Uterus (tissue), 4 donors: ENCODE measurements at places on chromosomes 13 and 19. TPM values are rescaled to one million over a fixed set of nuclear protein-coding genes. Genes with fewer than 3 reads are reported as not detected.

- H3K27ac ChIP-seq, result no peak overlapping the region
- no peaks in the 10 kb centered on the region for H3K27me3 ChIP-seq
- no peak for DNase-seq
These were observed 32.4 kb upstream of the CACNA1A start for GRCh38 chr19:13538601-13539253.

The LRG1 gene
- total RNA-seq, result not detected

The MTUS2 gene
- not detected for total RNA-seq

GRCh38 chr19:4391701-4392483, 8.5 kb downstream of the SH3GL1 start:
- no peak overlapping the region for H3K4me3 ChIP-seq
- no peaks in the 10 kb centered on the region for H3K36me3 ChIP-seq
- DNase-seq, result peak; percentile 76
- no peaks in the 10 kb centered on the region for H3K27me3 ChIP-seq

The IFNL2 gene
- not detected for total RNA-seq

DNA sequence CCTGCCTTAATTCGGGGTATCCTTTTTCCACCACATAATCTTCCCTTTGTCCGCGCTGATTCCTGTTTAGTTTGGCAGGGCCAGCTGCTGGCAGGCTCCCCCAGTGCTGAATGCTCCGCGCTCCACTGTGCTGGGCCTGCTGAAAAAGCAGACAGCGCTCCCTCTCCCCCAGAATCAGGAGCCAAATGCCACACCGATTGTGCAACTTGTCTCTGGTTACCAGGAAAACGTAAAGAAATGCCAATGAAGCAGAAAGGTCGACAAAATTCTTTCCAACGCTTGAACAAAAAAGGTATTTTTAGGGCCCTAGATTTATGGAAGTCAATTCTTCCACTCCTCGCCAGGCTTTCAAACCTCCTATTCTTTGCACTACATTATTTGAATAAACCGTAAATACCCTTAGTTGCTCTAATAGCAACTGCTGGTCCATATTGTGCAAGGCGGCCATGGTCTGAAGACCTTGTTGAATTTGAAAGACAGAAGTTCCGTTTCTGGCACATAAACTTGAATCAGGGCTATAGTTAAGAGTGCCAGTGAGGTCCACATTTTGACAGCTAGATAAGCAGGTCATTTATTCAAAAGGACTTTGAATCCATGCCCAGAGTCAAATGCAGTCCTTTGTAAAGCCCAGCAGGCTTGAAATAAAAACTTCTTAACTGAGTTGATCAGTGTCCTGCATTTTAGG, 206.7 kb upstream of the RFC3 start:
- DNase-seq, result peak; percentile 48
- peak overlapping the region; percentile 61 for H3K27ac ChIP-seq
- H3K27me3 ChIP-seq, result no peaks in the 10 kb centered on the region

- no peaks in the 10 kb centered on the region for H3K4me1 ChIP-seq
- no peak overlapping the region for H3K27ac ChIP-seq
- DNase-seq, result no peak
These were observed 757.6 kb downstream of the LIG4 start for GRCh38 chr13:107457686-107458085.

The C13orf42 gene
- not detected for total RNA-seq

- DNase-seq, result no peak
- no peaks in the 10 kb centered on the region for H3K4me1 ChIP-seq
- H3K4me3 ChIP-seq, result no peak overlapping the region
- H3K36me3 ChIP-seq, result no peaks in the 10 kb centered on the region
- no peaks in the 10 kb centered on the region for H3K27me3 ChIP-seq
- no peak overlapping the region for H3K27ac ChIP-seq
These were observed 916.7 kb downstream of the PCDH9 start for GRCh38 chr13:66313413-66313812.

DNA sequence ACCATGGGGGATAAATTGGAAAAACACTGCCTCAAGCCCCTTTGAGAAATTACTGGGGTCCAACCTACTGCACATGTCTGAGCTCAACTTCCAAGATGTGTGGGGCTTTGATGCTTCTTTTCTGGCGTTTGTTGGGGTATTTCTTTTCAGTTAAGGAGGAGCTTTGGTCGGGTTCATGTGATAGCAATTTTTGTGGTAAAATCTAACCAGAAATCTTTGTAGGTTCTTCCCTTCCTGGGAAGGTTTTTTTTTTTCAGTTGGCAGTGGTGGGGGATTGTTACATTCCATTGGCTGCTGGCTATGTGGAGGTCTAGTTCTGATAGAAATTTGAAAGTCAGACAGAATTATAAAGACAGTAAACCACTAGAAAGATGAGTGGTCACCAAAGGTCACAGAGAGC, 327.8 kb downstream of the ATP8A2 start:
- no peak overlapping the region for H3K4me3 ChIP-seq
- H3K36me3 ChIP-seq, result no peaks in the 10 kb centered on the region
- no peak overlapping the region for H3K27ac ChIP-seq
- no peak for DNase-seq

DNA sequence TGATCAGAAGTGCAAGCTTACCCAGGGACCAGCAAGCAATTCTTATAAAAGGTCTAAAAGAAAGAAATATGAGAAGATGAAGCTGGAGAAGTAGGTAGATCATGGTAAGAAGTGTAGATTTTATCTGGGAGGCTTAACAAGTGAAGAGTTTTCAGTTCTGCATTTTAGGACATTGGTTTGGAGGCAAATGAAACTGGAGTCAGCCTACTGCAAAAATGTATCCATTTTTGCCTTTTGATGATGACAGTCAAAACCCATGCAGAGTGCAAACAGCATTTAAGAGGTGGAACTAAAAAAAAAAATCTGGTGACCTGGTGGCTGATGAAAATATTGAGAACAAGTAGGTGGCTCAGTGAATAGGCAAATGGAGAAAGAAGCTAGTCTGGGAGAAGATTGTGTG, 216.9 kb downstream of the DNAJC15 start:
- H3K4me3 ChIP-seq, result no peak overlapping the region
- no peaks in the 10 kb centered on the region for H3K4me1 ChIP-seq
- no peaks in the 10 kb centered on the region for H3K27me3 ChIP-seq

DNA sequence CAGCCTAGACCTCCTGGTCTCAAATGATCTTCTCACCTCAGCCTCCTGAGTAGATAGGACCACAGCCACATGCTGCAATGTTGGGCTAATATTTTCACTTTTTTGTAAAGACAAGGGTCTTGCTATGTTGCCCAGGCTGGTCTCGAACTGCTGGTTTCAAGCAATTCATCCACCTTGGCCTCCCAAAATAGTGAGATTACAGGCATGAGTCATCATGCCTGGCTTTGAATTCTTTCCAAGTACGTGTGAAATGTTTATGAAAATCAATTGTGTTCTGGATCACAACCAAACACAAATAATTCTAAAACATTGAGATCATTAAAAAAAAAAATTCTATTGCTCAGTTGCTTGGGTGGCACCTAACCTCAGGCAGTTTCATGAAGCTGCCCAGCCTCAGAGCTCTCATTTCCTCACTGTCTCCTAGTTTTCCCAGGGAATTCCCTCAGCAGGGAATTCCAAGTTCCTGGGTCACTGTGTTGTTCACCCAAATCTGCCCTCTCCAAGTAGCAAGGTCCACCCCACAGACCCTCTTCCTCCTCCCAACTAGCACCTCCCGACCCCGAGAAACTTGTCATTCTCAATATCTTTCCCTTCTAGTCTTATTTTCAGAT, 44.8 kb downstream of the ING1 start:
- no peaks in the 10 kb centered on the region for H3K27me3 ChIP-seq
- no peak overlapping the region for H3K27ac ChIP-seq
- DNase-seq, result no peak
- H3K36me3 ChIP-seq, result no peaks in the 10 kb centered on the region
- H3K4me1 ChIP-seq, result no peaks in the 10 kb centered on the region
- no peak overlapping the region for H3K4me3 ChIP-seq

DNA sequence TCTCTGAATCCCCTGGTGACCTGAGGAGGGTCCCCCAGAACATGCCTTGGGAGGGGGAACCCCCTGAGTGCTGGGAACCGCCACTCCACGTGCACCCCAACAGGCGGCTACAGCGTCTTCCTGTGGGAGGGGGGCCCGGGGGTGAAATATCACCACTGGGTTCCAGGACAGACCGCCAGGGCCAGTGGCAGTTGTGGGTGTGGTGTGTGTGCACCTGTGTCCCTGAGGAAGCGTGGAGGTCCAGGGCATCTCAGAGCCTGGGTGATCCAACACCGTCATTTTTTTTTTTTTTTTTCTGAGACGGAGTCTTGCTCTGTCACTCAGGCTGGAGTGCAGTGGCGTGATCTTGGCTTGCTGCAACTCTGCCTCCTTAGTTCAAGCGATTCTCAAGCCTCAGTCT, 4.2 kb downstream of the ADGRE5 start:
- no peaks in the 10 kb centered on the region for H3K36me3 ChIP-seq
- H3K4me3 ChIP-seq, result no peak overlapping the region
- H3K4me1 ChIP-seq, result no peaks in the 10 kb centered on the region
- H3K27ac ChIP-seq, result peak overlapping the region; percentile 93
- no peak for DNase-seq
- H3K27me3 ChIP-seq, result no peaks in the 10 kb centered on the region

The CACNA1A gene
- 1.0 TPM for total RNA-seq

GRCh38 chr13:27358420-27358819, 66.0 kb upstream of the GTF3A start:
- no peak overlapping the region for H3K27ac ChIP-seq
- H3K36me3 ChIP-seq, result no peaks in the 10 kb centered on the region
- DNase-seq, result no peak
- H3K4me3 ChIP-seq, result no peak overlapping the region

GRCh38 chr13:88395804-88396203, 724.6 kb downstream of the SLITRK5 start:
- H3K4me1 ChIP-seq, result no peaks in the 10 kb centered on the region
- H3K36me3 ChIP-seq, result no peaks in the 10 kb centered on the region
- no peak overlapping the region for H3K27ac ChIP-seq
- no peak for DNase-seq
- no peak overlapping the region for H3K4me3 ChIP-seq

- no peak for DNase-seq
- H3K27me3 ChIP-seq, result no peaks in the 10 kb centered on the region
- no peaks in the 10 kb centered on the region for H3K36me3 ChIP-seq
- H3K4me1 ChIP-seq, result no peaks in the 10 kb centered on the region
- no peak overlapping the region for H3K27ac ChIP-seq
- no peak overlapping the region for H3K4me3 ChIP-seq
These were observed 33.2 kb upstream of the TFDP1 start for GRCh38 chr13:113551081-113552000.

DNA sequence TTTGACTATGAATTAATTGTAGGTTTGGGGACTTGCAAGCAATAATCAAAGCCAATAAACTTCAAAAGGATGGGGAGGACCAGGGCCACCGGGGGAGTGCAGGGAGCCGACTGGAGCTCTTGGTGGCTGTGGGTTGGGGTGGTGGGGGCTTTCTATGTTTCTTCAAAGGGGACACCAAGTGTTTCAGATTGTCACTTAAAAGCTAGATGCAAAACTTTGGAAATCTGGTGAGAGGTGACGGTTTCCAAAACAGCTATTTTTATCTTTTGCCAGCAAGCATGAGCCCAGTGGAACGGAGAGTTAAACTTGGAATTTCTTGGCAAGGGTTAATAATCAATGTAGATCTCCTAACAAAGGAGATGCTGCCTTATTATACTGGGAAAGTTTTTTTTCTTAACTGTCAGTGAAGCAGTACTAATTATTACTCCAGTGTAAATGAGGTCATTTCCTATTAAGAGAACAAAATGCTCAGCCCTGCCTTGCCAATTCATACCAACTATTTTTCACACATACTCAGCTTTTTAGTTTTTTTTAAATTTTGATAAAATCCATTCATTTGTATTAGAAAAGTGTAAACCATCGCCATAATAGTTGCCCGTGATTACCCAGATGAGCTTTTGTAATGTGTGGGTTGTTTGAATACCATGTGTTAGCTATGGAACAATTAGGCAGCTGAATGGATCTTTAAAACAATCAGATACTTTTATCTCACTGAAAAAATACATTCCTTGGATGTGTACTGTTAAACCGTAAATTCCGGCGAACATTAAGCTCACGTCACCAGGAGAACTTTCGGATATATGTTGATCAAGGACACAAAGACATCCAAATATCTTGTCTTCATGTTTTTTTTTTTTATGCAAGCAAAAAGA, 95.9 kb upstream of the ZNF536 start:
- H3K4me1 ChIP-seq, result no peaks in the 10 kb centered on the region
- no peaks in the 10 kb centered on the region for H3K27me3 ChIP-seq
- H3K27ac ChIP-seq, result no peak overlapping the region
- H3K4me3 ChIP-seq, result no peak overlapping the region

The ZNF418 gene
- total RNA-seq, result 15.8 TPM

DNA sequence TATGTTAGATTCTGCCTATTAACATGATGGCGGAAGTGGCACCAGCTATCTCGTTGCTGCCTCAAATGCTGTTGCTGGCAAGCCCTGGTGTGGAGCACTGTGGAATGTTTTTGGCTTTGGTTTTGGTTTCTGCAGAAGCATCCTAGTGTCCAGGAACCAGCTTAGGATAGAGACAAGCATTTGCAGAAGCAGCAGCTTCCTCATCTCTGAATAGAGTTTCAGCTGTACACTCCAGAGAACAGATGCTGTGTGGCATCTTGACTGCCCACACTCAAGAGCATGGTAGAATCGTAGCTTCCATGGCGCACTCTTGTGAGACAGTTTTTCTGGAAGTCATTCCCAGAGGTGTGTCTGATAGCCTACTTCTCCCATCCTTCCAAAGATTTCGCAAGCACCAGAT, 145.3 kb upstream of the RXFP2 start:
- no peak for DNase-seq
- no peak overlapping the region for H3K4me3 ChIP-seq
- no peaks in the 10 kb centered on the region for H3K27me3 ChIP-seq
- H3K27ac ChIP-seq, result no peak overlapping the region

DNA sequence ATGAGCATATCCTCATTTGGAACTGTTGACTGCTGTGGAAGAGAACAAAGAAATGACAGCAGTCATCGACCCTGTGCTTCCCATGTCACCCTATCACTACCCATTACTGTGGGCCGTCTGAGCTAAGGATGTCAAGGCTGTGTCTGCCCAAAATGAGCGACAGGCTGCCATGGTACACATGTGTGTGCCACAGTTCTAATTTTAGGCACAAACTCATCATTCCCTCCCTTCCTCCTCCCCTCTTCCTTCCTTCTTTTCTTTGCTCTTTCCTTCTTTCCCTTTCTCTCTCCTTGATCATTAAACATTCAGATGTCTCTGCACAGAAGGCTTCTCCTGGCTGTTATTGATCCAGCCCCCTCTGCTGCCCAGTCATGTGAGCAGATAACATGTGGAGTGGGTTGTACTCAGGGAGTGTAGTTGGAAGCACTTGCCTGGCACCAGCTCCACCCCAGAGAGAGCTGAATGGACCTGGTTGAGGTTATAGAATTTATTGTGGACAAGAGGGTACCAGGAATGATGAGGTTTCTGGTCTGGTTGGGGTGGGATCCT, 6.3 kb downstream of the FGF9 start:
- no peak overlapping the region for H3K4me3 ChIP-seq
- H3K36me3 ChIP-seq, result no peaks in the 10 kb centered on the region
- H3K27me3 ChIP-seq, result no peaks in the 10 kb centered on the region
- no peak overlapping the region for H3K27ac ChIP-seq

DNA sequence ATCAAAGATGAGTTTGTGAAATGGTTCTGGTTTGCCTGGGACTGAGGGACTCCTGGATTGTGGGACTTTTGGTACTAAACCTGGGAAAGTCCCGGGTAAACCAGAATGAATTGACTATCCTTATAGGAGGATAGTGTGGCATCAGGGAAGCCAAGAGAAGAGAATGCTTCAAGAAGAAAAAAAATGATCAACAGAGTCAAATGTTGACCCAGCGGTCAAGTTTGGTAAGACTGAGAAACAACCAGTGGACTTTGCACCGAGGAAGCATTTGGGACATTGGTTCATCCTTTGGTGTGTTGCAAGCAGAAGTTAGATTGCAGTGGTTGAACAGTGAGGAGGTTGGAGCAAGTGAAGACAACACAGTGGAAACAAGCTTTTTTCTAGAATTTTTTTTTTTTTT, 33.5 kb downstream of the CLEC17A start:
- DNase-seq, result no peak
- H3K4me1 ChIP-seq, result no peaks in the 10 kb centered on the region
- H3K4me3 ChIP-seq, result no peak overlapping the region
- no peaks in the 10 kb centered on the region for H3K36me3 ChIP-seq
- H3K27me3 ChIP-seq, result no peaks in the 10 kb centered on the region
